Activated CD4-positive, alpha-beta T cell treated with anti-CD3 and anti-CD28 coated beads, Interleukin-2, Interleukin-6, amounts not matched to agents 100 ng/mL and 50 ng/mL, durations not matched to agents 16 hours and 8 hours (primary cell): ENCODE measurements at places on chromosomes 3 and 15.

GRCh38 chr15:32956006-32956405 is 238.2 kb downstream of the GREM1 start:
- DNase-seq: peak; percentile 5

DNA sequence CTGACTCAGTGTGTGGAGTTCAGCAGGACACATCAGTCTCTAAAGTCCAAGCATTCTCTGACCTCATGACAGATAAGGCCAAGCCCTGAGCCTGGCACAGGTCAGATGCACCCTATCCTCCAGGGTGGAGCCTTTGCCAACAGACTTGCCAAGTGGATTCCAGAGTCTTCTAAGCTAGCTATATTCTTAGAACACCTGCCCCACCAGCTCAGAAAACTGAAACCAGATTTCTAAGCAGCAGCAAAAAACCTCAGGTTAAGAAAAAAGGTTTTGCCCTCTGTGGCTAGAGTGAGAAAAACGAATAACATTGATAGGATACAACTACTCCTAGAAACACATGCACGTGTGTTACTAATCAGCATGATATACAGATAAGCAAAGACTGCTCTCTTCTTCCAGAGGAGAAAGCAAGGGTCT is 11.6 kb downstream of the RMDN3 start:
- DNase-seq: peak; percentile 43

- DNase-seq: peak; percentile 50
Measured at GRCh38 chr3:632571-633170, 436.1 kb downstream of the CHL1 start.

GRCh38 chr3:98680723-98681122 is 82.4 kb upstream of the ST3GAL6 start:
- DNase-seq: no peak

- DNase-seq: no peak
Measured at GRCh38 chr15:30068326-30068725, 14.4 kb upstream of the GOLGA8J start.

DNA sequence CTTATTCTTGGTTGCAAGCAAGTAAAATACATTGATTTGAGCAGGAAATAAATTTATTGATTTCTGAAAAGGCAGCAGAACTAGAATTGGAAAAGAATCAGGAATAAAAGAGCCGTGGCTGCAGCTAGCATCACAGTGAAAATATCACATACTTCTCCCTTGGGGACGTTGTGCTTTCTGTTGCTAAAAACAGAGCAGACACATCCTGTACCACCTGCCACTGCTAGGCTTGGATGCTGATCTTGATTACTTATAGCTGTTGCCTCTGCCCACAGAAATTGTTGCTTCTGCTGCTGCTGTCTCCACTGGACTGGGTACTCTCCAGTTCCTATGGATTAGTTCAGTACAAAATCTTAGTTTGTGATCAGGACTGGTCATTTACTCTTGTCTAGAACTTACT is 283.8 kb downstream of the C3orf38 start:
- no peak for DNase-seq

GRCh38 chr3:110743202-110743601 is 328.4 kb upstream of the NECTIN3 start:
- DNase-seq: no peak

DNA sequence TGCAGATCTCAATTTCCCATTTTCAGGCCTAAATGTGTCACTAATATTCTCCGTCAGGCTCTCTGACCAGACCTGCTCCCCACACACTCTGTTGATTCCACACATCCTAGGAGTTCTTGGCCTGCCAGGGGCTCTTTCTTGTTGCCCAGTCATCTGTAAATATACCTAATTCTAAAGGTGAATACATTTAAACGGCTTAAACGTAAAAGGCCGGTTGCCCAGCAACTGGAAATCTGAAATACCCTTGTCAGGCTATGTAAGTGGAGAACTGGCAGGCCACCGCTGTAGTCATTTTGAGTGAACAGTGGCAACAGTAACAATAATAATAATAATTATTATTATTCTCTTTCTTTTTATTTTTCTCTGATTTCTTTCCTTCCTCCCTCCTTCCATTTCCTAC is 302.7 kb downstream of the AGBL1 start:
- DNase-seq: no peak

DNA sequence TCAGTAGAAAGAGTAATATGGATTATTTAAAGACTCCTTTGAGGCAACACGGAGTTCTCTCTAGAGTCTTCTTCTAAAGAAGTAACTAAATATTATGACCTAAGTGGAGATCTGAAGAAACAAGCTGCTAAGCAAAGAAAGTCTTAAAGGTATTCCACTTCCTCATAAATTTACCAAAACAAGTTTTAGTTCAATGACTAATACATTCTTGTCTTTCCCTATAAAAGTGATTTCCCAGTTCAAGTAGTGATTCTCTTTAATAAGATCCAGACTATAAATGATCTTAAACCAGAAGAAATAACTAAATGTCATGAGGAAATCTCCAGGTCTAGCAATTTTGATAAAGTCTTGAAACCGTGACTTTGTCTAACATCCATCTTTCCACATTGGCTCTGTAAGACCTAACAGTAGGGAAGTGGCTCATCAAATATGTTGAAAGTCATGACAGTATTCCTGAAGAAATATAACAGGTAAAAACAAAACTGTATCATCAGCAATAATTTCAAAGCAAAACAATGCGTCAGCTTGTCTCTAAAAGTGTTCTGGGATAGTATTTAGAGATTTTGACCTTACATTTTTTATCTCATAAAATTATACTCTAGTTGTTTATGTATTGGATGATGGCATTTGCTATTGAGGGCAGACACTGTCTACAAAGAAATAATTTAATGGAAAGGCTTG is 51.8 kb upstream of the NEDD4 start:
- no peak for DNase-seq

- DNase-seq: no peak
Measured at GRCh38 chr3:116836286-116836685, 126.7 kb downstream of the TUSC7 start.

DNA sequence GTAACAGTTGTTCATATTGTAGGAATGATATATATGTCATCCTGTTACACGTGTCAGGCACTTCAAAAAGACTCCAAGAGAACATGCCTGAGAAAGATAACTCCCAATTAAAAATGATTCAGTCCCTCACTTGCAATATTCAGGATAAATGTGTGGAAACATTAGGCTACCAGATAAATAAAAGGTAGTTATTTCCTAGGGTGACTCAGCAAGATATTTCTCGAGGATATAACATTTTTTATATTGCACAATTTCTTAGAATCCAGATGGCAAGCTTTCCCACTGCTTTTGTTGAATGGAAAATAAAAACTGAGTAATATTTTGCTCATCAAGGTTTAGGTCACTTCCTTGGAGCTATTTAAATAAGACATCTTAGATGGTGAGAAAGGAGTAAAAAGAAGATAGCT is 181.4 kb downstream of the GAP43 start:
- no peak for DNase-seq

- no peak for DNase-seq
Measured at GRCh38 chr3:9769012-9769411, 735 bp downstream of the CAMK1 start.

DNA sequence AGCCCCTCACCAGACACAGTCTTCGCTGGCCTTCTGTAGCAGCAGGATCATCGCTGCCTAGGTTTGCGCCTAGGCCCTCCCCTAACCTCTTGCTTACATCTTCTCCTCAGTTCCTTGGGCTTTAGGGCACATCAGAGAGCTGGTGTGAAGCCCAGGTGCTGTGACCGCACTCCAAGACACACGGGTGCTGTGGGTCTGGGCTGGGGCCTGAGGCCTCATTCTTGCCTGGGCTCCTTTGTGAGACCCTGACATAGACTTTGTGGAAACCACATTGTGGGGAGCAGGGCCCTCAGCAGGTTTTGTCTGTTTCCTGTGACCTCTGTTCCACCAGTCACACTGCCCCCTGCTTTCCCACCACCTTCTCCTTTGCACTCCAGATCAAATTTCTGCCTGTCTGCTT is 8.0 kb downstream of the AMIGO3 start:
- DNase-seq: no peak

GRCh38 chr15:96341513-96342405 is 11.3 kb downstream of the NR2F2 start:
- no peak for DNase-seq

GRCh38 chr3:4940985-4941384 is 38.3 kb upstream of the BHLHE40 start:
- no peak for DNase-seq
